Glutamatergic neuron (in vitro differentiated cells): ENCODE measurements at places on chromosomes 7 and 10. TPM values are rescaled to one million over a fixed set of nuclear protein-coding genes. Genes with fewer than 3 reads are reported as not detected.

DNA sequence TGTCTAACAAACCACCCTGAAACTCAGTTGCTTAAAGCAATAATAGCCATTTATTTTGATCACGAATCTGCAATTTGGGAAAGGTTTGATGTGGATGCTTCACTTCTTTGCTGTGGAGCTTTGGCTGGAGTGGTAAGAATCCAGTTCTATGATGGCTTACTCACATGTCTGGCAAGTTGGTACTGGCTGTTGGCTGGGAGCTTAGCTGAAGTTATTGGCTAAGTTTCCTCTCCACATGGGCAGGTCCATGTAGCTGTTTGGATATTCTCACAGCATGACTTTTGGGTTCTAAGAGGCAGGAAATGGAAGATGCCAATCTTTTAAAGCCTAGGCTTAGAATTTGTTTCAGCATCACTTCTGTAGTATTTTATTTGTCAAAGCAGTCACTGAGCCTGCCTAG is 277.6 kb upstream of the NRP1 start:
- DNase-seq, result no peak

- no peak for DNase-seq
Measured at GRCh38 chr7:30881448-30881847, 30.2 kb upstream of the AQP1 start.

DNA sequence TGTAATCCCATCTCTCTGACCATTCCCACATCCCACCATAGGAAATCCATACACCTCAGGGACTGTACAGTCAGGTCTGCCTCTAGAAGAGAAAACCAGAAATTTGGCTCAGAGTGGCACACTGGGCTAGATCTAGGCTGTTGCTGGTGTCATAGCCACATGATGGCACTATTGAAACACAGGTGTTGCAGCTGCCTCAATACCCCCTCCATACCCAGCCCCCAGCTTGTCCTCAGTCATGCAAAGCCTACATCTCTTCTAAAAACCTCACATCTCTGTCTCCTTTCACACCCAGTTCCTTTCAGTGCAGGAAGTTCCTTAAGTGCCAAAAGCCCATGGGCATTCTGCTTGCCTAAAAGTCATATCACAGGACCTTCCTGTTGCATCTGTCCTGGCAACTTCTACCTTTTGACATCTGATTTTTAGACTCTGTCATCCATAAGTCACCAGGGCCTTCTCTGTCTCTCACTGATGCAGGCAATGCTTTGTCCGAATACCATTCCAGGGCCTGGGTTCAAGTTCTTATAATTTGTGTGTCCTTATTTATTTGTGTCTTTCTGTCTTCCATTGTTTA is 27.0 kb upstream of the HIBADH start:
- no peak for DNase-seq

The SPACDR gene
- total RNA-seq, result 1.7 TPM

DNA sequence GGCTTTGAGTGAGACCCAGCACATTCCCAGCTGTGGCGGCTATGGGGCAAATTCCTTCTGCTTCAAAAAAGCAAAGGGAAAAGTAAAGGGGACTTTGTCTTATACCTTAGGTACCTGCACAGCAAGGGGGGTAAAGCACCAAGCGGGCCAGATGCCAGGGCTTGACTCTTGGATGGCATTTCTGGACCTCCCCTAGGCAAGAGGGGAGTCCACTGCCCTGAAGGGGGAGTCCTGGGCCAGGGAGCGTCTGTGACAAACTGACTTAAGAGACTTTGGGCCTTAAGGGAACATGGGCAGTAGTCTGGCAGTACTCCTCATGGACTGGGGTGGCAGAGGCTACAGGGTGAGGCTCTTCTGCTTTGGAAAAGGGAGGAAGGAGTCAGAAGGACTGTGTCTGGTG is 16.1 kb upstream of the FOXI2 start:
- no peak for DNase-seq

- DNase-seq, result no peak
Measured at GRCh38 chr10:104321725-104322415, 16.4 kb downstream of the ITPRIP start.

The GFRA1 gene
- total RNA-seq, result 347 TPM

GRCh38 chr10:98328163-98328562 is 60.2 kb upstream of the LOXL4 start:
- DNase-seq, result no peak

DNA sequence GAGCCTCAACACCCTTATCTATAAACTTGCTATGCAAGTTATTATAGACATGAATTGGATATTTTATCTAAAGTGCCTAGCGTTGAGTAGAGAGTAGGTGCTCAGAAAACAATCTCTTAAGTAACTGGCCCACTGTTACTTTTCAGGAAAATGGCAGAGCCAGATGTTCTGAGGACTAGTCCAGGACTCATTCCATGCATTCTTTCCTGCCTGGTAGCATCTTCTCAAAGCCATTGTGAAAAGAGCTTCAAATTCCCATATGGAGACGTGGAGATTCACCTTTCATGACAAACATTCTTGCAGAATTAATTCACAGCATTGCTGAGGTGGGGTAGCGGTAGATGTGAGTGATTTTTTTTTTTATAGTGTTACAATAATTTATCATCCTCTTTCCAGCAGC is 35.9 kb upstream of the ITPRID1 start:
- DNase-seq, result no peak

The CDHR1 gene
- total RNA-seq, result 6.1 TPM

GRCh38 chr10:106826716-106827115 is 337.8 kb downstream of the SORCS1 start:
- no peak for DNase-seq

DNA sequence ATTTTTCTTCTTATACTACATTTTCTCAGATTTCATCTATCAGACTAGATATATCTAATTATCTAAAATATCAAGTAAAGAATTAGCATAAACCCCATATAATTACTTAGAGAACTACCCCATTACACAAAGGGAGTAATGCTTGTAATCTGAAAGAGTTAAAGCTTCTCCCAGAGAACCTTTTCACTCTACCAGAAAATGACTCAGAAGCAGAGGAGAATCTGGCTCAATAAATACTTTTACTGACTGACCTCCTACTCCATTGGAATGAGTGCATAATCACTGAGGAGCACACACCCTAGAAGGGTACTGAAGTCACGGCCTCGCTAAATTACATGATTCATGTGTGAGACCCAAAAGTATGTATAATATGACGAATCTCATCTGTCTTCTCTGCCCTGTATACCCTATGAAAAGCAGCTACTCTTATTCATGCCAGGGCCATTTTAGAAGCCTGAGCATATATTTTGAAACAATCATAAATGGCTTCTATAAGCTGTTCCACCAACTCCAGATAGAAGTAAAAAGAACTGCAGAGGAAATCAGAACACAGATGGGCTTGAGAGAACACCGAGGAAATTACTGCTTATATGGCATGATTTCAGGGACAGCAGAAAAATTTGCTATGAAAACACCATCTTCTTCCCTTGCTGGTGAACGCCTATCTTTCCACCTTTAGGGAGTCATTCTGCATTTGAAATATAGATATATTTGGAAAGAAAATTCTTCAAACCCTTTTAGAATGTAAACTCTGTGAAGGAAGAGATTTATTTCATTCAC is 32.7 kb downstream of the DNMBP start:
- no peak for DNase-seq

The HYCC1 gene
- 131 TPM for total RNA-seq

The PROSER2 gene
- total RNA-seq, result not detected

The MINDY4 gene
- 2.3 TPM for total RNA-seq

DNA sequence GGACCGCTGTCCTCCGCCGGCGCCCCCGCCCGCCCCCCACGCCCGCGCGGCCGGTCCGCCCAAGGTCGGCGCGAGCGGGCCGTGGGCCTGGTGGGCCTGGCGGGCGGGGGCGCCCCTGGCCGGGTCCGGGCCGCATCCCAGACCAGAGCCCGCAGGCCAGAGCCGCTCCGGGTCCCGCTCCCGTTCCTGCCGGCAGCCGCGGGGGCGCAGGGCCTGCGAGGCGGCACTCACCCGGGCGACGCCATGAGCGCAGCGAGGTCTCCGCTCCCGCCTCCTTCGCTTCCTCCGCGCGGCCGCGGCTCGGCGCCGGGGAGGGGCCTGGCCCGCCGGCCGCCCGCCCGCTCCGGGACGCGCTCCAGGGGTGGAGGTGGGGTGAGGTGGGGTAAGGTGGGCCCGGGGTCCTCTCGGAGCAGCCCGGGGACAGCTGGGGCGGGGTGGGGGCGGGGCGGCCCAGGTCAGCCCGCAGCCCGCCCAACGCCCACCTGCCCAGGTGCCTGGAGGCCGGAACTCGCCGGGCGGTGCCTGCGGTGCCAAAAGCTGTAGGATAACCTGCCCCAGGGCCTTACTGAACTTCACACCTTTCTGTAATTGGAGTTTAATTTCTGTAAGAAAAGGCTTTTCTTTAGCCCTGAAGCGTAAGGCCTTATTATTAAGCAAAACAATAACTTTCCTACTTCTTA is at the start of gene URGCP:
URGCP (minus strand) TSS at position 266 of the 680 bp plus-strand sequence; CDS start at position 245, 21 bp downstream.
- DNase-seq, result peak; percentile 66

The MMRN2 gene
- total RNA-seq, result 5.4 TPM

The ANKRD1 gene
- total RNA-seq, result not detected

GRCh38 chr7:47796347-47796746 is 151.9 kb downstream of the PKD1L1 start:
- no peak for DNase-seq

- no peak for DNase-seq
Measured at GRCh38 chr10:55464083-55464482, 663.1 kb upstream of the PCDH15 start.

DNA sequence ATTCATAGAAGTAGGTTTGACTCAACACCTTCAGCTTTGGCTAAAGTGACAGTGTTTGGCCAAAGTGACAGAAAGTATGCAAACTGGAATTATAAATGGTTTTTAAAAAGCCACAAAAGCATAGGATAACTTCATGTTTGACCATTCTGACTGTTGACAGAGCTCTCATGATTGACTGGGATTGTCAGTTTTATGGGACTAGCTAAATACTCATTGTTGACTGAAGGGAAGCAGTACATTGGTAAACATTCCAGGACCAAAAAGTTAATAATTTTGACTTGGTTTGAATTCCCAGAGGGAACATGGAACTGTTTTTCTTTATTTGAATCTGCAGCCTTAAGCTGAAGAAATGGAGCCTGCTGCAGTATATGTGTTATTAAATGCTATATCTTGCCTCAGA is 84.6 kb upstream of the STEAP4 start:
- no peak for DNase-seq

DNA sequence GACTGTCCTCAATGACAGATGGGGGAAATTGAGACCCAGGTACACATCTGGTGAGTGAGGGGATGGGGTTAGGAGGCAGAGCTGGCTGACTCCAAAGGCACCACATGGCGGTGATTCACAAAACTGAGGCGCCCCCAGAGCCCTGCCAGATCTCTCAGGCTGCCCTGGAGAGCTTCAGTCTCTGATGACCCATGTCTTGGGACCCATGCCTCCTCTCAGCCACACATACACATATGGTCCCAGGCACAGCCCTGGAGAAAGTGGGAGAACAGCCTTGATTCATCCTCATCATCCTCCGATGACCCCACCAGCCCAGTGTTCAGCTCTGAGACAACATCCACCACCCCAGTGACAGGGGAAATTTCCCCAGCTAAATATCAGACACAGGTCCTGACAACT is 426.0 kb downstream of the RPS24 start:
- no peak for DNase-seq

DNA sequence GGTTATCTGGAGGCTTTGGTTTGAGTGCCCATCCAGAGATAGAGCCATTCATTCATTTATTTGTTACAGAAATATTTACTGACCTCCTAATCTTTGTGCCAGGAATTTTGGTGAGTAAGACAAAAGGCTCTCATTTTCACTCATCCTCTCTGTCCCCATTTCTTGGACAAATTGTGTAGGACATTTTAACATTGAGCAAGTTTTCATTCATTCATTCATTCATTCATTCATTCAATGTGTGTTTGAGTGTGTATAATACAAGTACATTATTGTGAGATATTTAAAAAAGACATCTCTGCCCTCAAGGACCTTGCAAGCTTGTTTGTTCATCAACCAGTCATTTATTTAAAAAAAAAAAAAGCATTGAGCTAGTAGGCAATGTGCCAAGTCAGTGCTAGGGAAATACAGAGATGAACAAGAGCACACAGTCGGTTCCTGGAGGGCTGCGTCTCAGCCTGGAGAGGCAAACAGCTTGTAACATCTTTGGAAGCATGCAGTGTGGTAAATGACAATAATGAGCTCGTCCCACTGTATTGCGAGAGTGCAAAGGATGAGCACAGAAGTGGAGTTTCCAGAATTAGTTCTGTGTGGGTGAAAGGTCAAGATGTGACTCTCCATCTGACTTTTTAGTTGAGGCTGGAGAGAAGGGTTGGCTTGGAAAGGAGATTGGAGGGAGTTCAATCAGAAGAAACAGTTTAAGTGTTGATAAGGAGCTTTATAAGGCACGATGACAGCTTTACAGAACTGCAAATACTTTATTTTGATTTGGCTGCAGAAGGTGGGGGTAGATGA is 50.5 kb upstream of the HBP1 start:
- no peak for DNase-seq

The SPDYE2 gene
- total RNA-seq, result not detected

- no peak for DNase-seq
Measured at GRCh38 chr7:147564786-147565476, 1025.6 kb upstream of the C7orf33 start.

DNA sequence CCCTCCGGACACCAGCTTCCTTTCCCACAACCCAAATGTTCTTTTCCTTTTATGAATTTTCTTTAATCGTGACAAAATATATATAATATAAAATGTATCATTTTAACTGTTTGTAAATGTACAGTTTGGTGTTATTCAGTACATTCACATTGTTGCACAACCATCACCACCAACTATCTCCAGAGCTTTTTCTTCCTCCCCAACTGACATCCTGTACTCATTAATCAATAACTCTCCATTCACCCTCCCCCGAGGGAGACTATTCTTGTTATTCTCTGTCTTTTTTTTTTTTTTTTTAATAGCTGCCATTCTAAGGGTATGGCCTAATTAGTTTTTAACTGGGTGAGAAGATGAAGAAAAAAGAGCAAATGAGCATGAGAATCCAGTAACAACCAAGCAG is 30.6 kb upstream of the ITGB1 start:
- DNase-seq, result no peak

DNA sequence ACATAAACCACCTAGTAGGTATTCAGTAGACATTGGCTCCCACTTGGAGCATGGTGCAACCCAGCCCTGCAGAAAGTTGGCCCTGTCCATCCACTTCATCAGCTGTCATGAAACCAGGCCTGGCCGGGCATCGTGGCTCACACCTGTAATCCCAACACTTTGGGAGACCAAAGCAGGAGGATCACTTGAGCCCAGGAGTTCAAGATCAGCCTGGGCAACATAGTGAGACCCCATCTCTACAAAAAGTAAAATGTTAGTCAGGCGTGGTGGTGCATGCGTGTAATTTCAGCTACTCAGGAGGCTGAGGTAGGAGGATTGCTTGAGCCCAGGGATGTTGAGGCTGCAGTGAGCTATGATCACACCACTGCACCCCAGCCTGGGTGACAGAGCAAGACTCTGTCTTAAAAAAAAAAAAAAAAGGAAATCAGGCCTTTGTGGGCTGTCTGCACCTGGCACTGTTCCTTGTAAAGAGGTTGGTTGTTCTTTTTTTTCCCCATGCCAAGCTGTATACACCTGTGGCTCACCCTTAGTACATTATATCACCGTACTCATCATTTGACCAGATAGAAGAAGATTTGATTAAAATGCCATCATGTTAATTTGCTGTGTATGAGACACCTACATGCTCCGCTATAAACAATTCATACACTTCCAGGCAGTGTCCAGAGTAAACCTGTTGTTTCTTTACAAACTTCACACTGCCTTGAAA is 45.4 kb upstream of the GRID1 start:
- DNase-seq, result no peak
